G401 (cell line): ENCODE measurements at places on chromosomes 7 and 10. TPM values are rescaled to one million over a fixed set of nuclear protein-coding genes. Genes with fewer than 3 reads are reported as not detected.

DNA sequence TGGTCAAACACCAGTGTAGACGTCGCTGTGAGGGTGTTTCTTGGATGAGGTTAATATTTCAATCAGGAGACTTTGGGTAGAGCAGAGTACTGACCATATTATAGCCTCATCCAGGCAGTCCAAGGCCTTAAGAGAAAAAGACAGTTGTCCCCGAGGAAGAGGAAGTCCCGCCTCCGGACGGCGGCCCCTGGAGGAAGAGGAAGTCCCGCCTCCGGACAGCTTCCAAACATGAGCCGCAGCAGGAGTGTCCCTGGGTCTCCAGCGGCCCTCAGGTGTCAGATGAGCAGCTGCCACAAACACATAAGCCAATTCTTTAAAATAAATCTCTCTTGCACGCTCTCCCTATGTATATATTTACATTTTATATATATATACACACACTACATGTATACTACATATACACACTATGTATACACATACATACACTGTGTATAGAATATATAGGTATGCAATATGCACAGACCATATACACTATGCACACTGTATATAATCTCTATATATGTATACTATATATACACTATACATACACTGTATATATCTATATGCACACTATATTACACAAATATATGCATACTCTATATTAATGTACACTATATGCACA lies 37.5 kb downstream of the PWWP2B start:
- DNase-seq = no peak

DNA sequence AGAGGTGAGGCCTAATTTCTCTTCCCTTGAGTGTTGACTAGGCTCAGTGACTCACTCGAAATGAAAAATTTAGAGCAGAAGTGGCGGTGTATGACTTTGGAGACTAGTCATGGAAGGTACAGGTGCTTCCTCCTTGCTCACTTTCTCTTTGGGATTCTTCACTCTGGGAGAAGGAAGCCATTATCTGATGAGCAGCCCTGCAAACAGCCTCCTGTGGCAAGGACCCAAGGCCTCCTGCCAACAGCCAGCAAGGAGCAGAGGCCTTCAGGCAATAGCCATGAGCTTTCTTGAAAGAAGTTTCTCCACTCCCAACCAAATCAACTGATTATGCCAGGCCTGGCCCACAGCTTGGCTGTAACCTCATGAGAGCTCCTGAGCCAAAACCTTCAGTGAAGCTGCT lies 369.6 kb upstream of the VWC2 start:
- DNase-seq = peak; percentile 4

HPS6 gene
- total RNA-seq = 55.3 and 71.9 TPM in 2 replicates

DNA sequence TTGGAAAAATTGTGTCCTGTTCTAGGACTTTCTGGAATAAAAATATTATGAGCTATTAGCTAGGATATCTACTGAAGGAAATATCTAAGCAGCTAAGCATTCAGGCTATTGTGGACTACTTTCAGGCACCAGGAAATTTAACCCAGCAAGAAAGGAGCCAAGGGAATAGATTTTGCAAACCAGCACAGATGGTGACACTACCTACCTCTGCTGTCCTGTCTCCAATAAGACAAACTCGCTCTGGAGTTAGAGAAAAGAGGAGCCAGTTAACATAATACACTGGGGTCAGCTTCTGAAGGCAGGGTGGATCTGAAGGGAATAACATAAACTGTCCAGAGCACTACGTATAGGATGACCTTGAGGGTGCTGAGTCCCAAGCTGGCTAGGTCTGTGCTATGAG lies 223.7 kb upstream of the PRSS58 start:
- DNase-seq = peak; percentile 15

GGCT gene
- 59.2 and 89.5 TPM in 2 replicates for total RNA-seq

GRCh38 chr7:149245244-149245643 lies 5.8 kb downstream of the ZNF212 start:
- no peak for DNase-seq

DNA sequence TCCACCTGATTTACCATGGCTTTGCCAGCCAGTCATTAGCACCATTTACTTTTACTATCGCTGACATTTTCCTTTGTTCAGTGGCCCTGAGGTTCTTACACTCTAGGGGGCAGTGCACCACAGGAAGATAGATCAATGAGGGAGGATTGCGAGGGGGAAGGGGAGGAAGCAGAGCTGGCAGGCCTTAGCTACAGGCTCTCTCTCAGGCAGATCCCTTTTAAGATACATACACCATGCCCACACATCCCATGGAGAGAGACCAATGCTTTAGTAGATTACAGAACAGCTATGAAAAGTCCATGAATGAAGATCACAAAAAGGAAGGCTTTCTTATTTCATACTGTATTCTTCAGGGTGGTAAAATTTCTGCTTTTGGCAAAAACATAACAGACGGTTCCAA lies 47.4 kb downstream of the DENND11 start:
- DNase-seq = peak; percentile 76

MBL2 gene
- 0.17 and 0.43 TPM in 2 replicates for total RNA-seq

GRCh38 chr10:75230600-75231038 lies 5.1 kb downstream of the COMTD1 start:
- peak; percentile 90 for DNase-seq

GIMAP8 gene
- total RNA-seq = not detected in 2 replicates

GRCh38 chr10:110613996-110614495 lies 30.1 kb upstream of the RBM20 start:
- DNase-seq = no peak

SLC26A3 gene
- total RNA-seq = not detected in 2 replicates

NKX6-2 gene
- total RNA-seq = not detected in 2 replicates

LRRC18 gene
- not detected in 2 replicates for total RNA-seq

DNA sequence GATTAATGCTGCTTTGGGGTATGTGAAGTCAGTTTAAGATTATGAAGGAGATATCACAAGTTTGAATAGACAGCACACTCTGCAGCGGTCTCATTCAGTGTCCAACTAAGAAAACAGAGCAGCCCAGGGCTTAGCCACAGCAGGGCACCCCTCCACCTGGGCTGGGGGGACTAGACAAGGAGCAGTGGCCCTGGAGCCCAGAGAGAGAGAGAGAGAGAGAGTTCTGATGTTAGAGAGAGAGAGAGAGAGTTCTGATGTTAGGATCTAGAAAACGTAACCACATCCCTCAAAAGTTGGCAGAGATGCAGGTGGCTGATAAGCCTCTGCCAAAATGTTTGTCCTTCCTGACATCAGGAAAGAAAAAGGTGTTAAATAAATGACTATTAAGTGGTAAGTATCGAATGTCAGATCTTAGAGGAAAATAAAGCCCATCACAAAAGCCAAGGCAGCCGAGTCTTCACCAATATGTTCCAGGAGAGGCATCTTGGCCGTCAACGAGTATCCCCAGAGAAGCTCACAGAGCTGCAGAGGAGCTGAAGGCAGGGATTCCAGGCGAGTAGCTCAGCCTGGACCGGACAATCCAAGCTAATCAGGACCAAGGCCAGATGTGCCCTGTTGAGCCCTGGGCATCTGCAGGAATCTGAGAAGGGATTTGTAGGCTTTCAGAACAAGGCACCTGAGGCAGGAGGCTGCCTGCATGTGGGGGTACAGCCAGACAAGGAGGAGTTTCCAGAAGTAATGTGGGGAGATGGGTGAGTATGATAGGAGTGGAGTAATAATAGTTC lies 150.1 kb upstream of the TCF7L2 start:
- no peak for DNase-seq

DNA sequence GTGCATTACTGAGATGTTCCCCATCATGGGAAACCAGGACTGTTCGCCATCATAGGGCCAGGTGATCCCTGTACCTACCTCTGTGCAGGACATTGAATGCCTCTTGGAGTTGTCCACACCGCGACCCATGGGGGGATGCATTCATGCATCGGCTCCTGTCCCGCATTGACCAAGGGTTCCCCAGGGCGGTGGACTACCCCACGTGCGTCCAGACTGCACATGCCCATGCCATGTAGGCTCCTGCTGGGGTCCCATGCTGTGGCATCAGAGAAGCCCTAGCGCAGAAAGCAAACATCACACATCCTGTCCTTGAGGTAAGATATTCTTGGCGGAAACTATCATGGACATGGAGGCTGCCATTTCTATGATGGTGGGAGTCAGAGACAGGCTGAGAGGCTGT lies 121.6 kb upstream of the UNC5B start:
- no peak for DNase-seq

GRCh38 chr7:139623518-139623917 lies 100.0 kb downstream of the CLEC2L start:
- DNase-seq = no peak

SHTN1 gene
- 0.62 and 2.4 TPM in 2 replicates for total RNA-seq

- no peak for DNase-seq
Observed at GRCh38 chr7:116963234-116963633, 9.9 kb downstream of the ST7 start.

DNA sequence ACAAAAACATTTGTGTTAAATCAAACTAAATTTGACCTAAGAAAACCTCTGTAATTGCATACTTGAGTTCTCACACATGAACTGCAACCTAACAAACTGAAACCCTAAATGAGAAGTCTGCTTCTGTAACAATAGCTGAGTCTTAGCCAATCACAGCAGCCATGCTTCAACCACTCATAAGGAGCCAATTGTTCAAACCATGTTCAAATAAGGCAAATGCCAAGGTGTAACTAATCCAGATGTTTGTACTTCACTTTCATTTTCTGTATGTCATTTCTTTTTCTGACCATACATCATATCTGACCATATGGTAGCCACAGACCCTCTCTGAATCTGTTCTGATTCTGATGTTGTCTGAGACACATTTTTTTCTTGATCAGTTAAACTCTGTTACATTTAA lies 47.5 kb upstream of the ANTXRL start:
- DNase-seq = no peak

- no peak for DNase-seq
Observed at GRCh38 chr10:3944591-3944990, 159.6 kb upstream of the KLF6 start.

GIMAP7 gene
- total RNA-seq = not detected in 2 replicates

PTPRN2 gene
- total RNA-seq = not detected in 2 replicates

DNA sequence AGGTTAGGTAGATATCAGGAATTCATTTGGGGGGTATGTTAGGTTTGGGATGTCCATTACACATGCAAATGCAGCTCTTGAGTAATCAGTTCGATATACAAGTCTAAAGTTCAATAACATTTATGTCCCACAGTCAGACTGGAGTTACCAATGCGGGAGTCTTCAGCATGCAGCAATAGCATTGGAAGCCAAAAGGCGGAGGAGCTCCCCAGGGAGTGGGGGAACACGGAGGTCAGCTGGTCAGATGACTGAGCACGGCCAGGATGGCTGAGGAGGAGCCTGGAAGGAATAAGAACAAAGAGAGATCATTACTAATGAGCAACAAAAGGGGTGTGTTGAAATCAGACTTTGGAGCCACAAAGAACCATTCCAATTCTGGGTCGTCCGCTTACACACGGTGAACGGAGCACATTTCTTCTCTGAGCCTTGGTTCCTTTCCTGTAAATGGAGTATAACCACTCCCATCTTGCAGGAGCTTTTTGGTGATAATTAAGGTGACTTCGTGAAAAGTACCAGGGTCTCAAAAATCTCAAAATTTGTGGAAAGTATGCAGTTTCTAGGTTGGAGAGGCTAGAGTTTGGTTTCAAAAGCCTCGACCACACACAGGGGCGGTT lies 478 bp upstream of the ZNF22 start:
- DNase-seq = no peak

- DNase-seq = no peak
Observed at GRCh38 chr7:157690058-157690832, 353.4 kb downstream of the DNAJB6 start.
